Jurkat, Clone E6-1 (cell line): ENCODE measurements at places on chromosomes 6 and 20.

DNA sequence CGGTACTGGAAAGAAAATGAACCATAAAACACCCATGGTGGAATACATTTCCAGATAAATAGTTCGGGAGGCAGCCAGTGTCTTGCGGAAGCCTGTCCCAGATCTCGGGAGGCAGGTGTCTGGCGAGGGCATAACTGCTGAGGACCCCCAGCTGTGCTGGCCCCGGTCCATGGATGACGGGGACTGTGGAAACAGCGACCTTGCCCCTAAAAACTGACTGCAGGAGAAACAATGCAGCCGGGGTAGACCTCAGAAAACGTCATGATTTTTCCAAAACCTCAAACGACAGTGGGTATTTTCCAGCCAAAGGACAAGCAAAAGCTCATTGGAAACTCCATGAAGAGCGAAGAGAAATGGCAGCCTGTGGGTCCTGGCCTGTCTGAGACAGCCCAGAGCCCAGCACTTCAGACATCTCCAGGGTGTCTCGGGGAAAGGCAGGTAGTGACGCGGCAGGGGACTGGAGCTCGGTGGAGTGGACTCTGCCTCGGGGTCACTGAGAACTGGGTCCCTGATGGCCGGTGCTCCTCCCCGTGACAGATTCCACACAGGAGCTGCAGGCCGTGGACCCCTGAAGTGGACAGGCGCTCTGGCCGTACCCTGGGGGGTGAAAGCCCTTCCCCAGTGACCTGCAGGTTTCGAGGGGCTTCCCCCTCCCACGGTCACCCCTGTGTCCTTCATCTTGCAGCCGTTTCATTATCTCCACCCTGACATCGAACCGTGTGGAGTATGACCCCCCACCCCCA is 188.6 kb downstream of the SYNDIG1 start:
- no peak for DNase-seq

GRCh38 chr20:39773380-39774000 is 811.3 kb downstream of the DHX35 start:
- no peak for DNase-seq

- DNase-seq = no peak
These were observed 119.6 kb downstream of the PXDC1 start for GRCh38 chr6:3631877-3632276.

DNA sequence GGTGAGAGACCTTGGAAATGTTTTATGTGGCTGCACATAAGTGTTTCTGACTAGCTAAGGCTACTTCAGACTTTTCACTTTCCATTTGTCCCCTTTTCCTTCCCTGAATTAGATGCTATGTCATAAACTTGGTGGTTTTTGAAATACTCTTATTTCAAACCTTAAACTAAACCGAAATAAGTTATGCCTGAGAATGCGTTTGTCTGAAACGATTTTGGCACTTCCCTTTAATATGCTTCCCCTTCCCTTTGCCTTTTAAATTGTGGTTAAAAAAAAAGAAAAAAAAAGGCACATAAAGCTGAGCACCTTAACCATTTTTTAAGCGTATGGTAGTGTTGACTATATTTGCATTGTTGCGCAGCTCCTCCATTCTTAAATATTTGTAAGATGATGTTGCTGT is 14.3 kb downstream of the ZNF451 start:
- no peak for DNase-seq

- no peak for DNase-seq
These were observed 105.7 kb downstream of the SLC16A10 start for GRCh38 chr6:111192911-111193555.

DNA sequence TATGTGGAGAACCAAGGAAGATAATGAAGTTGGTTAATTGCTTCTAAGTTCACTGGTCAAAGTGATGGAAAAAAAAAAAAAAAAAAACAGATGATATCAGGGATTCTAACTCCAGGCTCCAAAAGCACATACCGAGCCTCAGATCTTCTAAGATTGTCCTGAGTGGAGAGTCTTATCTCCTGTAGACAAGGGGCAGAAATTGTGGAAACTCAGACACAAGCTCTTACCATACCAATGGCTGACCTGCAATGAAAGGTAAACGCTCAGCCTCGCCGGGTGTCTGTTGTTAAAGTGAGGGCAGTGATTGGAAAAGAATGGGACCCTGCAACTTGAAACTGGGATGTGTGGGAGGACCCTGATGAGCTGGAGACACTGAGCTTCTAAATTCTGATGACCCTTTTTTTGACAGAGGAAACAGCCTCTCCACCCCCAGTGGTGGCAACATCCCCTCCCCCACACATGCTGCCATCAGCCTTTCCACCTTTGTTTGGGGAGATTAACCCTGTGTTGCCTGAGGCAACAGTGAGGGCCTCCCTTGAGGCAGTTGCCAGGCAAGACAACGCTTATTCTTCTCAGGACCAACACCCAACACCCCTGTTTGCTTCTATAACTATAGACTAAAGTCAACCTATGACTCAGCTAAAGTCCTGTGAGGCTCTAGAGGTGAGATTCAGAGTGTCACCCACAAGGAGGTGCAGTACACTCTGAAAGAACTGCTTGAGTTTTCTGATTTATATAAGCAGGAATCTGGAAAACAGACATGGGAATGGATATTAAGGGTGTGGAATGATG is 154.0 kb downstream of the THBS2 start:
- no peak for DNase-seq

GRCh38 chr20:62938105-62938888 is at the start of gene GID8:
Gene GID8 (plus strand): TSS chr20:62938147. CDS start chr20:62941503, 3,356 bp downstream.
- no peak for DNase-seq

DNA sequence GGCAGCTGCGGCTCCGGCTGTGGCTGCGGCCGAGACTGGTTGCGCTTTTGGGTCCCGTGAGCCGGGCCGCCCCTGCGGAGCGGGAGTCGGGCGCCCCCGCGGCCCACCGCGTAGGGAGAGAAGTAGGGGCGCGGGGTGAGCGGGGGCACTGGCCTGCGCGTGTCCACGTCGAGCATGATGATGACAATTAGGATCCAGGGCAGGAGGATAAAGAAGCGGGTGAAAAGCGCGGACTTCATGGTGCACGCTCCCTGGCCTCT is 739 bp downstream of the B3GAT2 start:
- DNase-seq = no peak

- DNase-seq = no peak
These were observed 32.5 kb downstream of the MGME1 start for GRCh38 chr20:18001131-18001921.

DNA sequence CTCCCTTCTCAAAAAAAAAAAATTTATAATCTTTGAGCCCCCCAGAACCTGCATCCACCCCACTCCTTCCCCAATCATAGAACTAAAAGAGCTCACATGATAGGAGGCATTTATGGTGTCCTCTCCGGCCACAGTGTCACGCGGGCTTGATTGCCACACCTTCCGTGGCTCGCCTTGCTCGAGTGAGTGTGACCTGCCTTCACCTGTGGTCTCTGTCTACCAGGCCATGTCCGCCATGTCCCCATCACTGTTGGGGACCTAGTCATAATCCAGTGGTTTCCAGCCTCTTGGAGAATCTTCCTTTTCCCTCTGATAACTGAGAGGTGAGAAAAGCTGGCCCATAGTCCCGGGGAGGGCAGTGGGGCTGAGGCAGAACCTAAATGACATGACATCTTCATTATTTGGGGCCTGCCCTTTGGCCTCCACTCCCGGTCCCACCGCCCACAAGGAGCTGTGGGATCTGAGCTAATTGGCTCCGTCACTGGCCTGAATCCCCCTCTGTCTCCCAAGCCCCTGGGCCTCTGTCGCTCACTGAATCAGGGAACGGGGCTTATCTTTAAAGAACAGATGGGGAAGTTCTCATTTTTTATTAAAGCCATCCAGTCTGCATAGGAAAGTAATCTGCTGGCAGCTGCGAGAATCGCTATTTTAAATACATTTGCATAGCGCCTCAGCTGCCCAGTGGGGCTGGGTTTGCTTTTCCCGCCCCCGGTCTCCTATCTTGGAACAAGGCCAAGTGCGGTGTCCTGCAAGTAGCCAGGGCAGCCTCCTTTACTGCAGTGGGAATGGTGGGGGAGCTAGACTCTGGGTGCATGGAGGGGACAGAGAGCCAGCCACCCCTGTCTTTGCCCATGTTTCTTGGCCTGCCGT is 197.6 kb upstream of the PMEPA1 start:
- no peak for DNase-seq

DNA sequence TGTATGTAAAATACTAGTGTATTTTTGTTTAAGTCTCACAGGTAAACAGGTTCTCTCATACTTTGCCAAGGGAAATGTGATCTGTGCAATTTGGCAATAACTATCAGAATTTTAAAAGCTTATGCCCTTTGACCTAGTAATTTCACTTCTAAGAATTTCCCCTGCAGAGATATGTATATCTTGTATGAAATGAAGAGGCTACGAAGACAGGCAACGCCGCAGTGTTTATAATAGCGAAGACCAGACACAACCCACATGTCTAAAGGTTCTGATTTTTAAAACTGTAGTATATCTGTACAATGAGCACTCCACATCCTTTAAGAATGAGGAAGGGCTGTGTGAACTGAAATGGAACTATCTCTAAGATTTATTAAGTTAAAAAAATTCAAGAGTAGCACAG is 7.5 kb downstream of the TRAF3IP2 start:
- no peak for DNase-seq

DNA sequence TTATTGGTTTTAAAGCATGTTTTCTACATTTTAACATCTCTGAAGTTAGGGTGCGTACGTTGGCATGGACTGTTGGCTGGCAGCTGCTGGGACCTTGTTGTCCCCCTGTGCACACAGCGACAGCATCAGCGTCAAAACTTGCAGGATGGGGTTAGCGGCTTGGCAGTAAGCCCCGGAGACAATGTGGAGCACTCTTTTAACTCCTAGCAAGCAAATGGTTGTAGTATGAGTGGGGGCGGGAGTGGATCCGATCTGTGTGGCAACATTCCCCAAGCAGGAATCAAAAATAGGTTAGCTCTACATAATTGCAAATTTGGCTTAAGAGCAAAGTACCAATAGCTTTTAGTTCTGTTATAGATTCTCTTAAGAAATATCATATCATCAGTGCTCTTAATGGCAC is 70.1 kb downstream of the NRN1 start:
- no peak for DNase-seq

DNA sequence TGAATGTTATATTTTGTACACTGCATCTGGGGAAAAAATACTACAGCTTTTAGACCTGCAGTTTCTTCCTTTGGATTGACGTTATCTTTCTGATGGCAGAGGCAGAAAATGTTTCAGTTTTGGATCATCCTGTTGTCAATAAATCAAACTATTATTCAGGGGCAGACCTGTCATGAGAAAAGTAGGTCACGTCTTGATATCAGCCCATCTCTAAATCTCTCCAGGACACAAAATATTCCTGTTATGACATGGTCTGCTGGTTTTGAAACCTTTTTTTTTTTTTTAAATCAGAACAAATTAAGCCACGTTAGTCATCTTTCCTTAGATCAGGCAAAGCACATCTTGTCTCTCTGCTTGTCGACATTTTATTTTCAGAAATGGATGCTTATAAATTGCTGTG is 24.0 kb downstream of the IL20RA start:
- no peak for DNase-seq

DNA sequence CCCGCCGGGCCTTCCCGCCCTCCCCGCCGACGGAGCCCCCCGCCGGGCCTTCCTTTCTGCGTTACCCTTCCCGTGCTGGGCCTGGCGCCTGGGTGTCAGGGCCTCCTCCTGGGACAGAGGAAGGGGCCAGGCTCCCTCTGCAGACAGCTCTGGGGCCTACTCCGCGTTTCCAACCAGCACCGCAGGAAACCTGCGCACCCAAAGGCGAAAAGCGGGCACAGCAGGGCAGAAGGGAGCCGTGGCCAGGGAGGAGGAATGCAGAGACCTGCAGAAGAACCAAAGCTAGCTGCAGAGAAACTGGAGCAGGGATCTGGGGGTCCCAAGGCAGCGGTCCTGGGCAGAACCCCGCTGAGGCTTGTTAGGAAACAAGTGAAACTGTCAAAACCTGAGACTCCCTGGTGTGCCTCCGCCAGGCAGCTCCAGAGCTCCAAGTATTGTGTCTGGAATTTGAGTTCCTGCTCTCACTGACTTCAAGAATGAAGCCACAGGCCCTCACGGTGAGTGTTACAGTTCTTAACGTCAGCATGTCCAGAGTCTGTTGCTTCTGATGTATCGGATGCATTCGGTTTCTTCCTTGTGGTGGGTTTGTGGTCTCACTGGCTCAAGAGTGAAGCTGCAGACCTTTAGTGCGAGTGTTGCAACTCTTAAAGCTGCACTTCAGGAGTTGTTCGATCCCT is 33.3 kb downstream of the IRF4 start:
- no peak for DNase-seq

- DNase-seq = no peak
These were observed 1.6 kb downstream of the SRPK1 start for GRCh38 chr6:35919085-35919826.

- DNase-seq = no peak
These were observed 115.3 kb upstream of the SPACA1 start for GRCh38 chr6:87932361-87932760.

GRCh38 chr20:49446808-49447207 is 35.7 kb downstream of the KCNB1 start:
- DNase-seq = no peak

DNA sequence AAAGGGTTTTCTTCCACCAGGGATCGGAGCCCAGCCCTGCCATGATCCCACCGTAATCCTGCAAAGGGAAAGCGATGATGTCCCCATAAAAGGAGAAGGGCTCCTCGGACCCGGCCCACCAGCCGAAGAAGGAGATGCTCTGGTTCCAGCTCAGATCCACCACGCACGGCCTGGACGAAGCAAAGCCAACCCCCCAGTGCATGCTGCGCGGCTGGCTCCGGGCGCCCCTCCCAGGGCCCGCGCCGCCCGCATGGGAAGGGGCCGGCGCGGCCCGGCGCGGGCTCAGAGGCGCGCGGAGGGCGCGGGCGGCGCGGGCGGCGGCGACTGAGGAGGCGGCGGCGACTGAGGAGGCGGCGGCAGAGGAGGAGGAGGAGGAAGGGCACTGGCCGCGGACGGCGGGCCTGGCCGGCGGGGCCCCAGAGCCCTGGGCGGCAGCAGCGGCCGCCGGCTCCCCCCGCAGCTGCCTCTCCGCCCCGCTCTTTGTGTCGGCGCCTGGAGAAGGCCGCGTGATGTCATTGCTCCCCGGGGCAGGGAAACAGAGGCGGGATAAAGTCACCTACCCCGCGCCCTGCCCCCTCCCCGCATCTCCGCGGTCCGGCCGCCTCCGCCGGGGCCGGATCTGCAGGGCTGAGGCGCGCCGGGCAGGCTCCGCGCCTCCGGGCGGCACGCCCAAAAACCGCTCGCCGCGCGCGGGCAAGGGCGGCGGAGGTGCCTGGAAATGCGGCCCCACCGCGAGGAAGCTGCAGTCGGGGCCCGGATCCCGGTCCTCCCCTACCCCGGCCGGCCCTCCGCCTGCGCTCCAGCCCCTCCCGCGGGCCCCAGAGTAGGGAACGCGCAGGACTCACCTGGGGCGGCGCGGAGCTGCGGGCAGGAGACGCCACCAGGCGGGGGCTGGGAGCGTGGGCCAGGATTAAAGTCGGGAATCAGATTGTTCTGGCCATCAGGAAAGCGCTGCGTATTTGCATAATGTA is at the start of gene FAXC:
FAXC (minus strand) TSS at position 504 of the 971 bp plus-strand sequence; CDS start at position 202, 302 bp downstream.
- no peak for DNase-seq

- no peak for DNase-seq
These were observed 22.5 kb upstream of the ECHDC1 start for GRCh38 chr6:127365874-127366273.

GRCh38 chr20:24729896-24730605 is 219.0 kb upstream of the CST7 start:
- no peak for DNase-seq

GRCh38 chr20:6265204-6265904 is 142.5 kb upstream of the FERMT1 start:
- no peak for DNase-seq

- no peak for DNase-seq
These were observed 736.1 kb downstream of the HDGFL1 start for GRCh38 chr6:23305325-23305943.

- no peak for DNase-seq
These were observed 40.9 kb downstream of the LY86 start for GRCh38 chr6:6629402-6629801.
